ENCODE measurements at places on chromosomes 5 and 9.

- DNase-seq: no peak
Observed at GRCh38 chr5:96969366-96969765, 33.5 kb downstream of the LNPEP start.

DNA sequence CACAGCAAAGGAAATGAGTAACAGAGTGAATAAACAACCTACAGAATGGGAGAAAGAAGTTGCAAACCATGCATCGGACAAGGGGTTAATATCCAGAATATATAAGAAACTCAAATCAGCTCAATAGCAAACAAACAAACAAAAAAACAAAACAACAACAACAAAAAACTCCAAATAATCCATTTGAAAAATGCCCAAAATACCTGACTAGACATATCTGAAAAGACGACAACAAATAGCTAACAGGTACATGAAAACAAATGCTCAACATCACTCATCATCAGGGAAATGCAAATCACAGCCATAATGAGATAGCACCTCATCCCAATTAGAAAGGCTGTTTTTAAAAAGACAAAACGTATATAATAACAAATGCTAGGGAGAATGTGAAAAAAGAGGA is 111.2 kb downstream of the TRPM3 start:
- DNase-seq: no peak

DNA sequence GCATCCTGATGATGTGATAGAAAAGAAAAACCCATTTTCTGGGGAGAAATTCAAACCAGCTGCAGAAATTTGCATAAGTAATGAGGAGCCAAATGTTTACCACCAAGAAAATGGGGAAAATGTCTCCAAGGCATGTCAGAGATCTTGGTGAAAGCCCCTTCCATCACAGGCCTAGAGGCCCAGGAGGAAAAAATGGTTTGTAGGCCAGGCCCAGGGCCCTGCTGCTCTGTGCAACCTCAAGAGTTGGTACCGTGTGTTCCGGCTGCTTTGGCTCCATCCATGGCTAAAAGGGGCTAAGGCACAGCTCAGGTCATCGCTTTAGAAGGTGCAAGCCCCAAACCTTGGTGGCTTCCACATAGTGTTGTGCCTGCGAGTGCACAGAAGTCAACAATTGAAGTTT is 543.1 kb downstream of the ZNF608 start:
- DNase-seq: no peak

DNA sequence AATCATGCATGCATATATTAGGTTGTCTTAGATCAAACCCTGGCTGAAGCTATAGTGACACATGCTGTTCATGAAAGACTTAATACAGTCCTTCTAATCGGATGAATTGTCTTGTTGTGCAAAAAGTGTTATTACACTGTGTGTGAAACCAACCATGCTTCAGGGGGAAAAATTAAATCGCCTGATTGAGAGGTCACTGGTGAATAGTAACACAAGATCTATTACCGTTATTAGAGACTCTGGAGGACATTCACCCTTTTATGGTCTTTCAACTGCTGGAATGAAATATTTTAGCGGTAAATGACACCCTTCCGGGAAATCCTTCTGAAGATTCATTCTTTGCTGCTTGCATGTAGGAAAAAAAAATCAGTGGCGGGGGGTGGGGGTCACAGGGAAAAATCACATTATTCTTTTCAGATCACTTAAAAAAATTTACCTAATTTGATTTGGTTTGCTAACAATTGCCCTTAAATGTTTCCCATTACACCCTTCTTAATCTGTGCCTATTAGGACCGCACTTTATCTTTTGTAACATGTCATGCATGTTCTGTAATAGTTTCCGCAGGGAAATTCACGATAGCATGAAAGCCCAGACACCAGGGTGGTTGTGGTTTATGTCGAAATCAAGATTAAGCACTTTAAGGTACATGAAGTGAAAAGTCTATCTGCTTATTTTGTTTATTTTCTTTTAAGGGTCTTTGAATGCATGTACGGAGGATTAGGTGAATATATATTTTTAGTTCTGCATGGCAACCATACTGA is 120.6 kb downstream of the FOCAD start:
- DNase-seq: no peak

DNA sequence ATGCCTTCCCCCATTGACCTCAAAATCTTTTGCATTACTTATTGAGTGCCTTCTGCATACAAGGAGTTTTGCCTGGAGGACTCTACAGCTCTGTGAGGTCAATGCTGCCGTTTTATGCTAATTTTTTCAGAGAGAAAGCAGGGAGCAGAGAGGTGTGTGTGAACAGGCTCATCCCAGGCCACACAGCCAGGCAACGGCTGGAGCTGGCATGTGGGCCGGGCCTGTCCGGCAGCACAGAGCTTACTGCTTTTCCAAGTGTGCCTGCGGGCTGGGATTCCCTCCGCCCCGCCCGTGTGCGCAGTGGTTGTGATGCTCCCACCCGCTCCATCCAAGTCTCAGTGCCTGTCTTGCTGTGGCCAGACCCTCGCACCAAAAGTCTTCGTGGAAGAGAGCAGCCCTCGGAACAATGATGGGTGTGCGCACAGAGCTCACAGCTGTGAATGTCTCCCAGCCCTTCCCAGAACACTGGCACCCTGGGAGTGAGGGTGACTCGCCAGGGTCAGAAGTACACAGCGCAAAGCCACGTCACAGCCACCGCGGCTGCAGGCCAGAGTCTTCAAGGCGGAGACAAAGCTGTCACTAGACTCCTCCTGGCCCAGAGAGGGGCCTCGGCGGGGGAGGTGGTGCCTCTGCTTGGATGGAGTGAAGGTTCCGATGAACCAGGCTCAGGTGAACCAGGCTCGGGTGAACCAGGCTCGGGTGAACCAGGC is 82.8 kb downstream of the COL5A1 start:
- DNase-seq: no peak
